ENCODE measurements at places on chromosomes 2 and 18.

DNA sequence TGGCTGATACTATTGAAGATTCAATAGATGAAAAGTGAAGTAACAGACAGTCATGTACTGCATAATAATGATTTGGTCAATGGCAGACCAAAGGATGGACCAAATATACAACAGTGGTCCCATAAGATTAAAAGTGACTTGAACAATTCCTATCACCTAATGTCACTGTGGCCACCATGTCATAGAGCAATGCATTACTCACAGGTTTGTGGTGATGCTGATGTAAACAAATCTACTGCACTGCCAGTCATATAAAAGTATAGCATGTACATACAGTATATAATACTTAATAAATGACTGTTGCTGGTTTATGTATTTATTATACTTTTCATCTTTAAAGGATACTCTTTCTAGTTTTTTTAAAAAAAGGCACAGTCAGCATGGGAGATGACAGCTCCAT lies 99.9 kb downstream of the USP34 start:
- no peak for DNase-seq

GRCh38 chr2:109120166-109120565 lies 8.8 kb upstream of the SH3RF3 start:
- no peak for DNase-seq

GRCh38 chr2:116487336-116487735 lies 1327.2 kb upstream of the DDX18 start:
- no peak for DNase-seq

GRCh38 chr2:84033347-84033974 lies 425.6 kb downstream of the SUCLG1 start:
- DNase-seq, result no peak

DNA sequence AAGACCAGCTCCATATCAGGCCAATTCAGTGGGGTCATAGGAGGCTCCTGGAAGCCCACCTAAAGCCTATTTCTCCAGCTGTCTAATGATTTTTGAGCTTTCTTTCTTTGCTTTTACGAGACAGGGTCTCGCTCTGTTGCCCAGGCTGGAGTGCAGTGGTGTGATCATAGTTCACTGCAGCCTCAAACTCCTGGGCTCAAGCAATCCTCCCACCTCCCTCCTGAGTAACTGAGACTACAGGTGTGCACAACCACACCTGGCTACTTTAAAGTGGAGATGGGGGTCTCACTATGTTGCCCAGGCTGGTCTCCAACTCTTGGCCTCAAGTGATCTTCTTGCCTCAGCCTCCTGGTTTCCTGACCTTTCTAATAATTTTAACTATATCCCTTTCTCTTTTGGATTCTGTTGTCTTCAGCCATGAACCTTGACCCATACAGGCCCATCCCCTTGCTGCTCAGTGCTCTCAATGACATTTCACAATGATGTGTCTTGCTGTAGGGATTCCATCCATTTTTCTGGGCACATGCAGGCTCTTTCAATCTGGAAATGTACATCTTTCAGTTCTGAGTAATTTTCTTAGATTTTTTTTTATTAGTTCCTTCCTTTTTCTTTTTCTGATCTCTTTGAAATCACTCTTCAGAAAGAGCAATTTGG lies 29.7 kb downstream of the GNLY start:
- no peak for DNase-seq

- no peak for DNase-seq
Measured at GRCh38 chr18:78902795-78903435, 76.7 kb upstream of the SALL3 start.

GRCh38 chr2:137700681-137701080 lies 263.6 kb upstream of the HNMT start:
- no peak for DNase-seq

DNA sequence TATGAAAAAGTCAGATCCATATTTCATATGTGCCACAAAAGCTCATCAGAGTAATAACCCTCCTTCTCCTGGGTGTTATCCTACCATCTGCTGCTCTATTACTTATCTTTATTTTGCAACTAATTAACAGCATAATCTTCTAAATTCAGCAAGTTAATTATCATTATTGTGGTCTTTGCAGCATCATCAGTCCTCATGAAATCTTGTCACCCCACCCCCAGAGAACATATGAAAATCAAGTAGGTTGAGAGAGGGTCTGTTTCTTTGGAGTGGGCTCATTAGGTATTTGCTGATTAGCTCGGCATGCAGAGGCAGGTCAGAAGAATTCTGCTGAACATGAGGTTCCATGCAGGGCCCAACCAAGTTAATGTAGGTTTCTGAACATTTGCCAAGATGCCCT lies 64.8 kb downstream of the ATF2 start:
- no peak for DNase-seq

GRCh38 chr2:14930441-14930840 lies 297.9 kb downstream of the LRATD1 start:
- no peak for DNase-seq

- DNase-seq, result no peak
Measured at GRCh38 chr18:64409511-64409910, 260.6 kb upstream of the LINC00305 start.

DNA sequence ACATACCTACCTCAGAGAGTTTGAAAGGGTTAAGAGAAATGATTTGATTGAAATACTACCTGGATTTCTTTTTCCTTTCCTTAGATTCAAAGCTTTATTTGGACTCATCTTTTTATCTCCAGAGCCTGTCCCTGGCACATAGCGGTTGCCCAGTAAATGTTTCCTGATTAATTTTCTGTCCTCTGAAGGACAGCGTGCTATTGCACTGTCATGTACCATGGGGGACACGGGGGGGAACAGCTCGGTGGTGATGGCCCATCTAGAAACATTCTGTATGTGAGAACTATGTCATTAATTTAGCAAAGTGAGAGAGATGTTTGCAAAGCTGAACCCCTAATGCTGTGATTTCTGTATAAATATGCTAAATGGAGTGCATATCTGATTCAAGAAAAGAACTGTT lies 26.4 kb upstream of the CABYR start:
- no peak for DNase-seq

- no peak for DNase-seq
Measured at GRCh38 chr2:211900000-211900399, 638.6 kb downstream of the ERBB4 start.

DNA sequence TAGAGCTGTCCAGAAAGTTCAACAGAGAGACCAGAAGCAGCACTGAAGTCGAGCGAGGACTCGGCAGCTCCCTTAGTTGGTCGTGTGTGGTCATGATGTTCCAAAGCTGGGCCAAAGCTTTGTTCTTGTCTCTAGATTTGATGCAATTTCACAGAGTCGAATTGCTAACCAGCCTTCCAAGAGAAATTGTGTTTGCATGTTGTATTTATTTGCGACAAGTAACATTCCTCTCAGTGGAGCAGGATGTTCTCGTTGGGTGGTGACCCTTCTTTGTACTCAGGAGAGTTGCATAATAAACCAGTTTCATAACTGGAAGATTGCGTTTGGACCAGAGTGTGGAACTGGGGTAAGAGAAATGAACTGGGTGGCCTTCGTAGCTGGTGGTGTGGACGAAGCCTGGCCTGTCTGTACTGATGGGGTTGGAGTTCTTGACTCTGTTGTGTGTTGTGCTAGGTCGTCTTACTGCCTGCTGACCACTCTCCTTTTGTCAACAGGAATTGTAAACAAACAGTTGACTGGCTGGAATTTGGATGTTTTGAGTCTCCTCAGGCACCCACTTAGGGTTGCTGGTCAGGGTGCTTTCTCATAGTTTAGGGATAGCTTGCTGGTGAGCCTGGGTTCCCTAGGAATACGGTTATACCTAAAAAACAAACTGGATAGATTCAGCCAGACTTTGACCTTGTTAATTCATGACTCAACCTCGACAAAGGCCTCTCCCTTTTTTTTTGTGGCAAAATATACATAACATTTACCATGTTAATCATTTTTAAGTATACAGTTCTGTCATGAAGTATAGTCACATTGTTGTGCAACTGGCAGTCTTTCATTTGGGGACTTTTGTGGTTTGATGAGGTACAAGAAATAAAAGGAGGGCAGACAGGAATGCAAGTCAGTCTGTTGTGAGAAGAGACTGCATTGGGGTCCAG lies 28.9 kb upstream of the TOGARAM2 start:
- DNase-seq, result no peak

DNA sequence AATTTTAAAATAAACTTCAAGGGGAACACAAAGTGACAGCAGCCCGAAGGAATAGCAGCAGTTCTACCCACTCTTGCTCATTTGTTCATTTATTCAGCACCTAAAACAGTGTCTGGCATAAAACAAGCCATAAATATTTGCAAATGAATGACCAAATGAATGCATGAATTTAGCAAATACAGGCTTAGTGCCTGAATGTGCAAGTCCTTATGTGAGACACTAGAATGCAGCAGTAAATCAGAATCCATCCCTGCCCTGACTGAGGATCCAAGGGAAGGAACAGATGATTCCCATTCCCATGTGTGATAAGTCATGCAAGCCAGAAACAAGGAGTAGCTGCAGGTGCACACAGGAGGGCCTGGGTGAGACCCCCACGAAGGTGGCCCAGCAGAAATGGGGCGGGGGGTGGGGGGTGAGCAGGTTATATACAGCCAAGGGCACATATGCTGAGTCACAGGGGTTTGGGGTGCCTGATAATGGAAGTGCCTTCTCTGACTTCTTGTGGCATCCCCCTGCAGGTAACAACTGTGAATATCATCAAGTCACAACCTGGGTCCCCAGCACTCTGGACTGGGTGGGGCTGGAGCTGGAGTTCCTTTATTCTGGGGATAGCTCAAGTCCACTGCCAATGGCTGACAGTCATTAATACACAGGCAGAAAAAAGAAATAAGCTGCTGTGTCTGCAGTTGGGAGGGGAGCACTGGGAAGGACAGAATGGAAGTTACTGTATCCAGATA lies 311.9 kb downstream of the TXNL1 start:
- no peak for DNase-seq

All from HS-27A (cell line).